ENCODE measurements at places on chromosomes 11 and 22.

DNA sequence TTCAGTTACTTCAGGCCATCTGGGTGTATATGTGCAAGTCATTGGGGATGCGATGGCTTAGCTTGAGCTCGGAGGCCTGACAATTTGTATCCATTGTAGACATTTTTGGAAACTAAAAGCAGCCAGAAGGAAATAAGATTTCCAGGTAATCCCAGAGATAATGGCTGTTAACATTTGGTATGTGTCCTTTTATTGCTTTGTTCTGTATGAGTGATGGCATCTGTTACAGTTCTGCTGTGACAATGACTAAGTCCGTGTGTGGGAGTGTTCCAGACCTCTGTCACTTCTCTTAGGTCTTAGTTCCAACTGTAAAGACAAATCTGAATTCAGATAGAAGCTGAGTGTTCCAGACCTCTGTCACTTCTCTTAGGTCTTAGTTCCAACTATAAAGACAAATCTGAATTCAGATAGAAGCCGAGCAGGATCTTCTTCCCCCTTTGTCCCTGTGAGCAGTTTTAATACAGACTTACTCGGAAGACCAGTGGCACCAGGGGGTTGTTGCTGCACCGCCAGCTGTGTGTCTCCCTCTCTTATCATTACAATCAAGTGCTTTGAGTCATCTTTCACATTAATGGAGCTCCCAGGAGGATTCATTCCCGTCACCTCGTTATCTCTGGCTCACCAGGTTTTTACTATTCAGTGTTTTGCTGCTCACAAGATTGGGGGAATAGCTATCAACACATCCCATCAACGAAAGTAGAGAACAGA is 190.9 kb upstream of the SORL1-AS1 start:
- no peak for DNase-seq

GRCh38 chr11:45661439-45662055 is 3.9 kb downstream of the CHST1 start:
- no peak for DNase-seq

DNA sequence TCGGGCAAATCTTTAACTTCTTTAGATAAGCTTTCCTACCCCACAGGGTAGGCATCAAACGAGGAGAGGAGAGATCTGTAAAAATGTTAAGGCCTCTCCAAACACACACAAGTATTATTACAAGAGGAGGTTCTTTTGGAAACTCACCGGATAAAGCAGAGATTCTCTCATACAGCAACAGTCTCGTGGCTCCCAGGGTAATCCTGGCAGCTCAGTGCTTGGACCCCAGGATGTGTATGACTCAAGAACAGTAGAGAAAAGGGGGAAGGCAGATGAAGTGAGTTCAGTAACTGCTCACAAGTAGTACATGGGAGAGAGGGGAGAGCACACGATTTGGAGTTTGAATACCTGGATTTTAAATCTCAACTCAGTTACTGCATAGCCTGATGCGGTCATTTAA is 120.9 kb downstream of the FEZ1 start:
- no peak for DNase-seq

DNA sequence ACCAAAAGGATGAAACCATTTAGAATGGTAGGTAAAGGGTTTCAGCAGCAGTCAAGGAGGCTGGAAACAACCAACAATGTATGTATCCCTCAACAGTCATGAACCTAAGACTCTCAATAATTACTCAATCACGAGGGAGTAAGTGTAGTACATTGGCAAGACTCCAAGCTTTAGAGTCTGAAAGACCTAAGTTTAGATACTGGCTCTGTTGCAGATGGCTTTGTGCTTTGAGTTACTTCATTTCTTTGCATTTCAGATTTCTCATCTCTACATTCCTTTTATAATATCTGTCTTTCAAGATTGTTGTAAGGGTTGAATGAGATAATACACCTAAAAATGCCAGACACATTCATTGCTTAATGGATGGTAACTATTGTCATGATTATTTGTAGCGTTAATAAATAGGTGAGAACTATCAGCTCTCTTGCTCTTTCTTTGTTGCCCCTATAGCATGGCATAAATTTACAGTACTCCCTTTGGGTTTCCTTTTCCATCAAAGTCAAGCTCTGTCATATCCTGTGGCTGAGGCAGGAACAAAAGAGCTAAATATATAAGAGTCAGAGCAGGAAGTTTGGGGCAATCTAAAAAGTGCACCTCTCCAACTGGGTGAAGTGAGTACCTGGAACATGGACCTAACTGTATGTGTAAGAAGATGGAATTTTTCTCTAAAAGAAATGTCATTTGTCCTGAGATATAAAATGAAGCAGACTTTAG is 228.2 kb upstream of the ZC3H12C start:
- no peak for DNase-seq

DNA sequence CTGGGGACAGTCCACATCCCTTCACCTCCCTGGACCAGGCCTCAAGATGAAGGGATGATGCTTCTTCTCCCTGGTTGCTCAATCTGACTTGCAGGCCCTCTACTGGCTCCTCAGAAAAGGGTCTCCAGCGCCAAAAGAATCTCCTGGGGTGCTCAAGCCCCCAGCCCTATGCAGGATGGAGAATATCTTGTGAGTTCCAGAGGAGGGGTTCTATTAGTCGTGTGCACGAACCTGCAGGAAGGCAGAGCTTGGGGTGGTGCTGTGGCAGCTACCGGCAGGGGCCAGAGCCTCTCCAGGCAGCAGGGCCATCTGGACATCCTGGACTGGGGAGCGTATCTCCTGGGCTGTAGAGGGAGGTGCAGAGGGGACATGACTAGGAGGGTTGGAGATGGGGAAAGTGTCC is 1339.5 kb downstream of the BRD1 start:
- no peak for DNase-seq

- DNase-seq = no peak
These were observed 109.7 kb downstream of the HIPK3 start for GRCh38 chr11:33366918-33367317.
